Left lobe of liver (tissue), 2 donors: ENCODE measurements at places on chromosomes 12 and 14.

DNA sequence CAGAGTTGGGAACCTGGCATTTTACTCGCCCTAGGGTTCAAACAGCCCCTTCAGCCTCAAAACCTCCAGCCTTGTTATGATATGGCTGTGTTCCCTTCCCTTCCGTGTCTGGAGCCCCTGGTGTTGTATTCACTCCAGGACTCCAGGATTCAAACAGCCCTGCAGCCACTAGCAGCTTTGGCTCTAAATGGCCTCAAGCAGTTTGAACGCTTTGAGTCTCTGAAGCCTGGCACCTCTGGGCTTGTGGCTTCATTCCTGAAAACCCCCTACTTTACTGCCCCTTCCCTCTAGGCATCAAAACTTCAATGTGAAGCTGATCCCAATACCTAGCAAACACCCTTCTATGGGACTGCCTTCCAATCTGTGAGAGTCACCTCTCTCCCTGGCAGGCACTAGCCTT, 67.9 kb upstream of the RMST start:
- no peak for DNase-seq

DNA sequence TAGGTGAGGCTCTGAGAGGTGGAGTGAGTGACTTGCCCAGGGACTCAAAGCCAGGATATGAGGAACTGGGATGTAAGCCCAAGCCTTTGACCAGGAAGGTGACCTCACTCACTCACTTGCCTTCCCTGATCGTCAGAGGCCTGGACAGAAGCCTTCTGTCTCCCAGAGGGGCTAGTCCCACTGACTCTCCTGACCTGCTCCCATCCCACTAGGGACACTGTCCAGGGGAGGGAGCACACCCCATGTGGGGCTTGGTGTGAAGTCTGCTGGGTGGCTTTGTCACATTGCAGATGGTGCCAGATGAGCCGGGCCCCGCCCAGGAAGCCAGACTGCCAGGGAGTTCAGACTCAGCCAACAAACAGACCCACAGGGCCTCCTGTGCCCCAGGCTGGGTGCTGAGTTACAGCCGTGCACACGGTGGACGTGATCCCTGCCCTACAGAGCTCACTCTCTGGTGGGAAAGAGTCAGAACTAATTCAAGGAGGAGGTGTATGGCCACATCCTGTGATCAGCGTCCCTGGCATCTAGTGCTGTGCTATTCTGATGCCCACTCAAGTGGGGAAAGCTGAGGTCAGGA, 28.3 kb downstream of the MMAB start:
- no peak for DNase-seq

- no peak for DNase-seq
Observed at GRCh38 chr12:82665142-82665923, 21.4 kb upstream of the TMTC2 start.

- DNase-seq, result peak; percentile 82
Observed at GRCh38 chr12:1804545-1805332, 15.6 kb upstream of the LRTM2 start.

- DNase-seq, result no peak
Observed at GRCh38 chr12:89874146-89874545, 165.5 kb upstream of the ATP2B1 start.

GRCh38 chr12:1797011-1797901, 23.1 kb upstream of the LRTM2 start:
- peak; percentile 70 for DNase-seq

DNA sequence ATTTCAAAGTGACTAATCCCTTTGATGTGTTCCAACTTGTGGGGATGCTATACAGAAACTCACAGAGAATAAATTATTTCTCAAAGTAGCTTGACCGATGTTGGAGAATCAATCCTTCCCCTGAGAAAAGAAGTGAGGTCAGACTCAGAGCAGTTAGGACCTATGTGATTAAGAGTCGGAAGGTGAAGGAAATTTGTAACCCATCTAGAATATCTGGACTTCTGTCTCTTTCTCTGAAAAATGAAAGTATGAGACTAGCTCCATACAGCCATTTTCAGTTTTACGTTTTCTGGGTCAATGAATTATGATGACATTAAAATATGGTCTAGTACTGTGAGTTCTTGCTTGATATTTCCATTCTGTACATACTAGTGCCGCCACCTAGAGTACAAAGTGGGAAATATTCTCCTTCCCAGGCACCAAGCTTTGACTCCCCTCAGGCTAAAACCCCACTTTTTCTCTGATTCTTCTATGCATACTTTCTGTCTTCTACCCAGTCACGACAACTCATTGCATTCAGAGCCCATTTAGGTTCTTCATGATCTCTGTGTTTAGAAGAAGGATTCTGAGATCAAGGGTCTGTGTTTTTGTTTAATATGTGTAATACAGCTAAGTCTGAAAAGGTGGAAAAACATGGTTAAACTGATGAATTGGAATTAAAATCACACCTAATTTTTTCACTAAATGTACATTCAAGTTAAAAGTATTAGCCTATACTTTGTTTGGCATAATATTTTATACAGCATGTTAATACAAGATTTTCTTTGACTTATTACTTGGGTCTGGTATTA, 6.9 kb upstream of the NTS start:
- no peak for DNase-seq

- no peak for DNase-seq
Observed at GRCh38 chr14:55814873-55815272, 234.9 kb downstream of the KTN1 start.

GRCh38 chr12:20004952-20005351, 363.4 kb upstream of the PDE3A start:
- no peak for DNase-seq

GRCh38 chr14:73761618-73762355, 47.6 kb upstream of the PNMA1 start:
- no peak for DNase-seq

GRCh38 chr12:20711846-20712245, 16.7 kb downstream of the SLCO1C1 start:
- no peak for DNase-seq

GRCh38 chr12:121442028-121442948, 42.4 kb downstream of the RNF34 start:
- DNase-seq, result no peak

- DNase-seq, result no peak
Observed at GRCh38 chr12:53572134-53572758, 53.9 kb downstream of the ATF7 start.

GRCh38 chr12:42590330-42590934, 886 bp upstream of the PRICKLE1 start:
- no peak for DNase-seq

DNA sequence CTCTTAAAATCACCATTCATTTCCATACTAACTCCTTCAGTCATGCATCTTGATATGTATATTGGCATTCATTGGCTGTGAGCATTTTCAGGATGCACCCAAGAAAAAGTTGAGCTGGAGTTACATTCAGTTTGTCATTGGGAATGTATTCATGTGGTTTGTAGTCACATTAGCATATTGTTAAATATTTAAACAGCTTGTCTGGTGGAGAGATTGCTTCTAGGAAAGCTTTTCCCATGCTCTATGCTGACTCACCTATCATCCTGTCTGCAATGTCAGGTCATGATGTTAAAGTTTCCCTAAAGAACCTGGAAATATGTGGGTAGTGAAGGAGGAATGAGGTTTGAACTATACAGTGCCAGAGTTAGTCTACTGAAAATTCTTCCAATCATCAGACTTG, 583.6 kb downstream of the GALC start:
- DNase-seq, result no peak

- no peak for DNase-seq
Observed at GRCh38 chr12:32981139-32981538, 84.6 kb upstream of the PKP2 start.

GRCh38 chr12:90741611-90742010, 213.4 kb downstream of the CCER1 start:
- DNase-seq, result no peak

DNA sequence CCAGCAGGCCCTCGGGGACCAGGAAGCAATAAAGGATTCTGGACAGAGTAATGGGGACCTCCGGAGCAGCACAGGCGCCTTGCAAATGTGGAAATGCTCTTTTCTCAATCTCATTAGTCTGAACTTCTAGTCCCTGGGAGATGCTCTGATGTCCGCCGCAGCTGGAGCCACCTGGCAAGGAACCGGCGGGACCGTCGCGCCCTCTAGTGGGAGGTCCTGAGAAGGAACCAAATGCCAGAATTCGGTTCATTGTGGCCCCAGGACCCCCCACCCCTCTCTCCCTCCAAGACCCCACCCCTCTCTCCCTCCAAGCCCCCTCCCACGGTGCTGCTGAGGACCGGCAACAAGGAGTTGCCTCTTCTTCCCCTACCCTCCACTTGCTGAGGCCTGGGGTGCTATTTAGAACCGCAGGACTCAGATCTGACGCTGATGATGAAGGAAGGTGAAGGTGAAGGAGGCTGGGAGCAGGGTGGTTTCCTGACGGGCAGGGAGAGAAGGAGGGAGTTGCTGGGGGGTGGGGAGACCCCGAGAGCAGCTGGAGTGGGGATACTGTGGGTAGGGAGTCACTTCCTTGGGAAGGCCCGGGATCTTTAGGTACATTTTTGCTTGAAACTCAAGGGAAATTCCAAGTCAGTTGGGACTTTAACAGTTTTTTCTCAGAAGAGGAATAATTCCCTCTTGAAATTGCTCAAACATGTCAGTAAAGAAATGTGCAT, 42.5 kb downstream of the SMIM41 start:
- DNase-seq, result peak; percentile 74

DNA sequence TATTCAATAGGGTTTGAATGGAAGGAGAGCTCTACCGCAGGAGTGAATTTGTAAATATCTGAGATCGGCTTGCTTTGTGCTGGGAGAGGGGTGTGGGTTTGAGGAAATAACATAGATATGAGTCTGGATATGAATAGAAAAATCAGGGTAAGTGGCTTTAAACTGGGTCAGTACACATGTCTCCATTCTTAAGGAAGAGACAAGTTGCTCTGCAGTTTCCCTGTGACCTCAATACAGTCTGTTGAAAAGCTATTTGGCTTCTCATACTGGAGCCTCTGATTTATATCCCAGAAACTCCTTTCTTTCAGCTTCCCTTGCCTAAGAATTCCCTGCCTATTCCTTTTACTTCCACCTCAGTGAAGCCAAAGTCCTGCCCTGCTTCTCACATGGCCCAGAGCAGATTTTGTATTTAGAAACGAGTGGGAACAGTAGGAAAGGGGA, 153.5 kb upstream of the ATF7IP start:
- DNase-seq, result no peak

DNA sequence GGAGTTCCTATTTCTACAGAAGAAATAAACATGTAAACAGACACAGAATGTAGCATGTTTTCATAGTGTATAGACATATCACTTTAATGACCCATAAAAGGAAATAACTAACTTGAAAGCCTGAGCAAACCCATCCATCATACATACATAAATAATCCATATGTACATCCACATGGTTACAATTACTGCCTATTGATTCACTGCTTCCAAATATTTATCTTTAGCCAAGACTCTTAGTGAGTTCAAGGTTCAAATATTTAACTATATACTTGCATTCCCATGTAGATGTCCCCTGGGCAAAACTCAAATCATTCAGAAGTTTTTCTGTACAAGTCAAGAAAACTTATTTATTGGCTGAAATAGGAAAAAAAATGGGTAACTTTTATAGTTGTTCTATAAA, 95.4 kb downstream of the CCER1 start:
- no peak for DNase-seq

DNA sequence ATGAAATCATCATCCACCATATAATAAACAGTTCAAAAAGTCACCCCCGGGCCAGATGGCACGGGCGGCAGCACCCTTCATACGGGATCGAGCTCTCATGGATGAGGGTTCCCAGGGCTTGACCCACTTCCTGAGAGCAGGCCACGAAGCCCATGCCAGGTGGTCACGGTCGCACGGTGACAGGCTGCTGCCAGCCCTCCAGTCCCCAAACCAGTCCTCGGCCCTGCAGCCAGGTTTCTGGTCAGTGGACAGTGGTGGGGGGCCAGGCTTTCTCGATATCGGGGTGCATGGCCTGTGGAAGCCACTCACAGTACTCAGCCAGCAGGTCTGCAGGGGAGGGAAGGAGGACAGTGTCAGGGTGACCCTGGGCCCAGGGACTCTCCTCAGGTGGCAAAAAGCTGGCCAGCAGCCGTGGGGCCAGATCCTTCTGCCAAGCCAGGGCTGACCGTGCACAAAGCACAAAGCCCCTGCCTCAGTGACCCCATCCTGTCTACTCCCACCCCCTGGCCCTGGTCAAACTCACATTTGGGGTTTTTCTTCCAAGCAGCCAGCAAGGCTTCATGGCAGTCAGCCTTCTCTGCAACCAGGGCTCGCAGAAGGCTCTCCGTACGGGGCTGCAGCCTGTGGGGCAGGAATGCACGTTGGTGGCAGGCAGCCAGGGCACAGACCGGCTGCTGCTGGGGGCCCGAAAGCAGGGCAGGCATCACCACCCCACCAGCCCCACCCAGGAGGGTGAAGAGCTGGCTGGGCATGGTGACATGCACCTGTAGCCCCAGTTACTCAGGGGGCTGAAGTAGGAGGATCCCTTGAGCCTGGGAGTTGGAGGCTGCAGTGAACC, 33.3 kb upstream of the UBC start:
- no peak for DNase-seq

DNA sequence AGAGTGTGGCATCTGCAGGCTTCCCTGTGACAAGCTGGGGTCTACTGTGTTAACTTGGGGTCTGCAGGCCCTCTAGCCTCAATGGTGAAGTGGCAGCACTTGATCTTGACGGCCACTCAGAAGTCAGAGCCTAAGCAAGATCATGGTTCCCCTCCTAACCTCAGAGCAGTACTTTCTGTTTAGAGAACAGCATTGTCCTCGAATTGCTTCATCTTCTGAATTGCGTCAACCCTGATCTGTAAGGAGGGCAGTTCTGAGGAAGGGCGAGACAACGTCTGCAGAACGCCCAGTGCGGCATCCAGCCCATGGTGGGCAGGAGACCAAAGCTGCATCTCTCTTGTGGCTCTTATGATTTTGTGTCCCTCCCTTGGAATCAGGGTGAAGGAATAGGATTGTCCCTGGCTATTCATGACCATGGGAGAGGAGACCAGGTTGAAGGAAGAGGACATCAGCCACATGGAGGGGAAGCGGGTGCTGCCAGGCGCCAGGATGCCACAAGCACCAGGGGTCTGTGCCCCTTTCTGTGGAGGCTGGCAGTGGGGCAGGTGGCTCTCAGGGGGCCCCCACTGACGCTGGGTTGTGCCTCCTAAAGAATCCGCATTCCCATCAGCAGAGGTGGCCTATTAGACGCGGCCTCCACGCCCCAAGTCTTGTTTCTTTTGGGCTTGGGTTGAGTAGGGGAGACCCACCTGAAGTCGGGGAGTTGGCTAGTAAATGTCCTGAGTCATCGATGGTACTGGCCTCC, 2.2 kb downstream of the SERPINA9 start:
- DNase-seq, result no peak

DNA sequence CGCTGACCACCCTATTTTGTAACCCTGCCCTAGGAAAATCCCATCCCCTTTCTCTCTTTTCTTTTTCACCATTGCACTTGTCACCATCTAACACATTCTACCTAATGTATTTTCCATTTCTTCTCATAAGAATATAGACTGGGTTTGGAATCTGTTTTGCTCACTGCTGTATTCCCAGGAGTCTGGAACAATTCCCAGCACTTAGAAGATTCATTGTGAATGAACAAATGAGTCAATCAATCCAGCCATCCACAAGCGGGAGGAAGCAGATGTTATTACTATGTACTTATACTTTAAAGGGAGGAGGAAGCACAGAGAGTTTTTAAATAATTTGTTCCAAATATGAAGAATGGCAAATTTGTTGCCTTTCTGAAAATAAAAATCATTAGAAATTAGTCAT, 142.1 kb downstream of the KIF21A start:
- no peak for DNase-seq

GRCh38 chr12:124694250-124694649, 126.8 kb upstream of the NCOR2 start:
- DNase-seq, result no peak

- no peak for DNase-seq
Observed at GRCh38 chr12:108752387-108752786, 21.1 kb upstream of the CORO1C start.

- no peak for DNase-seq
Observed at GRCh38 chr12:129827102-129827865, 76.5 kb downstream of the TMEM132D start.

GRCh38 chr14:24437020-24437735, 5.4 kb downstream of the SDR39U1 start:
- no peak for DNase-seq
